ENCODE measurements at places on chromosomes 2 and 18.

- no peak for DNase-seq
These were observed 808.6 kb downstream of the RNF144A start for GRCh38 chr2:7725850-7726242.

DNA sequence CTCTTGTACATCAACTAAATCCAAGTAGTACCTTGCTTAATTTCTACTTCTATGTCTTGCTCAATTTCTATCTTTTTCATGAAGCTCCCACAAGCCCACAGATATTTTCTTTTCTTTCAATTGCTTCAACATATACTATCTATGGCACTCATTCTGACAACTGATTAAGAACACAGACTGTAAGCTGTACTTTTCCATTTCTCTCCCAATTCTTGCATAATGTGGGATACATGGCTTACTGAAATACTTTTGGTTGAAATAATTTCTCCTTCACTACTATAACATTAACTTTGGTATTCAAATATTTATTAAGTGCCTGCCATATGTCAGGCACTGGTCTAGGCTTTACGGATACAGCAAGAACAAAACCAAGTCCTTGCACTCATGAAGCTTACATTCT lies 84.8 kb downstream of the GORASP2 start:
- no peak for DNase-seq

GRCh38 chr2:231139796-231140195 lies 15.0 kb upstream of the HTR2B start:
- no peak for DNase-seq

GRCh38 chr2:172168917-172169346 lies 66.2 kb upstream of the DLX2 start:
- no peak for DNase-seq

- DNase-seq = no peak
These were observed 114.6 kb downstream of the VIT start for GRCh38 chr2:36811071-36811470.

GRCh38 chr2:164624316-164624715 lies 3.0 kb upstream of the GRB14 start:
- no peak for DNase-seq

GRCh38 chr2:62343206-62343605 lies 147.3 kb downstream of the B3GNT2 start:
- DNase-seq = no peak

Measured in cortex of kidney (tissue), 1 donor.